Stimulated activated CD8-positive, alpha-beta memory T cell treated with anti-CD3 and anti-CD28 coated beads, Interleukin-4, amount 100 ng/mL, for 48 hours (primary cell): ENCODE measurements at places on chromosomes 13 and 19.

DNA sequence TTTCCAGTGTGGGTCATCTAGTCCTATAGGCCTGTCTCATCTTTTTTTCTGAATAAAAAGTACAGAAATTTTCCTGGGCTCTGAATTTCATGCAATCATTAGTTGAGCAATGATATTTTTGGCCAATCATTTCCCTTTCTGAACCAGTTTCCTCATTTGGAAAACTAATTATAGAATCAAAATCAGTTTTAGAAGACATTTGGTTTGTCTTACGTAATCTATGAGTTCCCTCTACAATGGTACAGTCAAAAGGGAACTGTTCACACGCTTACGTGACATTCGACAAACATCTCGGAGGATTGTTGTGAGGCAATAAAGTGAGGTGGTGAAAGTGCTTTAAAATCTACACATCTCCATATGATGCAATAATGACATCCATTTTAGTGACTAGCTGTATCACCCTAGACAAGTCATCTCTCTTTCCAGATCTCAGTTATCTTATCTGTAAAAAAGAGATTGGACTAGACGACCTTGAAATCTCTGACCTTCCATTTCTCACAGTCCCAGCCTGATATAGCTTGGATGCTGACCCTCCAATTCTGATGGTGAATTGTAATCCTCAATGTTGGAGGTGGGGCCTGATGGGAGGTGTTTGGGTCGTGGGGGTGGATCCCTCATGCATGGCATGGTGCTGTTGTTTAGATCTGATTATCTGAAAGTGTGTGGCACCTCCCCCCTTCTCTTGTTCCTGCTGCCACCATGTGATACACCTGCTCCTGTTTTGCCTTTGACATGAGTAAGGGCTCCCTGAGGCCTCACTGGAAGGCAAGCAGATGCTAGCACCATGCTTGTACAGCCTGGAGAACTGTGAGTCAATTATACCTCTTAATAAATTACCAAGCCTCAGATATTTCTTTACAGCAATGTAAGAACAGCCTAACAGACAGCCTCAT, 26.7 kb downstream of the FLT1 start:
- DNase-seq = no peak

GRCh38 chr13:112510002-112510780, 77.8 kb downstream of the TUBGCP3 start:
- DNase-seq = no peak

- peak; percentile 66 for DNase-seq
Measured at GRCh38 chr19:7595466-7596133, at the start of gene CAMSAP3. Gene CAMSAP3 (plus strand): TSS chr19:7595863. CDS start chr19:7596003, 140 bp downstream.

DNA sequence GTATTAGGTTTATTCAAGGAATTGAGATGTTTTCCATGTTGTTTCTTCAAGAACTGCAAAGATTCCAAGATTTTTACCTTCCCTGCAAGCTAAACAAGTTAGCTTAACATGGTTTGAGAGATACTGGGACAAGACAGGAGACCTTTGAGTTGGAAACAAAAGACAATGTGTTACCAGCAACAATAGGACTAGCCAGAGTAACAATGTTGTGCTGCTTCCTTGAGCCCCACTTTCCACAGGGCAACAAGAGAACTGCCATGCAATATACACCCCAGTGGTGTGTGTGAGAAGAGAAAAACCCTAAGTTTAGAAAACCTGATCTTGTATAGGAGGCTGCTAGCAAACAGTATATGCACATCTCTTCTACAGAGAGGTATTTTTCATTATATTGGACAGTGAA, 264.6 kb downstream of the PCDH20 start:
- DNase-seq = no peak

GRCh38 chr19:13926715-13927114, 11.5 kb downstream of the PODNL1 start:
- DNase-seq = no peak

- DNase-seq = no peak
Measured at GRCh38 chr13:110014719-110015118, 228.3 kb upstream of the IRS2 start.

DNA sequence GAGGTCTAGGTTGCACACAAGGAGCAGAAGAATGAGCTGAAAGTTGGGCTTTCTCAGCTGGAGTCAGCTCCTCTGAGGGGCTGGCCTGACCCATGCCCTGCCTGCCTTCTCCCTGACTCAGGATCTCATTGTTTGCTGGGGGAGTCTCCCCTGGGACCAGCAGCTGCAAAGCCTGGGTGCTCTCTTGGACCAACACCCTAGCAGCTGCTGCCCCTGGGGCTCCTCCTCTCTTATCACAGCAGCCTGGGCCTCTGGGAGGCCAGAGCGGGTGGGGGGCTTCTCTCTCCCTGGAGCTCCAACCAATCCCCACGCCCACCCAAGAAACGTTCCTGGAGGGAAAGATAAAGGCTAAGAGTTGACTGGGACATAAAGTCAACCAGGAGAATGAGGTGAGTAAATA, 1.6 kb upstream of the FCGBP start:
- DNase-seq = no peak
